Amniotic stem cell (primary cell): ENCODE measurements at places on chromosomes 6 and 20.

DNA sequence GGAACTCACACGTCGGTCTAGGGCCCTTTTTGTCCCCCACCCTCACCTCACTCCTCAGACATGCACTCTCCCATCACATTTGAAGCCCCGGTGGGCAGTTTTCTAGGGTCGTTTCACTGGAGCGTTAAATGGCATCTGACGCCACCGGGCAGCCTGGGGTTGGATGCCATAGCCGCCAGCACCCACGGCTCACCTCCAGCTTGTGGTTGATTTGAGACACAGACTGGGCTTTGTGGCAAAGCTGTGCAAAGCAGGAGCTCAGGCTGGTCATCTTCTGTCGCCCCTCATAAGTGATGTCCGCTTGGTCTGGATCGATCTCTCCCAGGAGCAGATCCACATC, 530 bp downstream of the GOPC start:
- no peak for DNase-seq

DNA sequence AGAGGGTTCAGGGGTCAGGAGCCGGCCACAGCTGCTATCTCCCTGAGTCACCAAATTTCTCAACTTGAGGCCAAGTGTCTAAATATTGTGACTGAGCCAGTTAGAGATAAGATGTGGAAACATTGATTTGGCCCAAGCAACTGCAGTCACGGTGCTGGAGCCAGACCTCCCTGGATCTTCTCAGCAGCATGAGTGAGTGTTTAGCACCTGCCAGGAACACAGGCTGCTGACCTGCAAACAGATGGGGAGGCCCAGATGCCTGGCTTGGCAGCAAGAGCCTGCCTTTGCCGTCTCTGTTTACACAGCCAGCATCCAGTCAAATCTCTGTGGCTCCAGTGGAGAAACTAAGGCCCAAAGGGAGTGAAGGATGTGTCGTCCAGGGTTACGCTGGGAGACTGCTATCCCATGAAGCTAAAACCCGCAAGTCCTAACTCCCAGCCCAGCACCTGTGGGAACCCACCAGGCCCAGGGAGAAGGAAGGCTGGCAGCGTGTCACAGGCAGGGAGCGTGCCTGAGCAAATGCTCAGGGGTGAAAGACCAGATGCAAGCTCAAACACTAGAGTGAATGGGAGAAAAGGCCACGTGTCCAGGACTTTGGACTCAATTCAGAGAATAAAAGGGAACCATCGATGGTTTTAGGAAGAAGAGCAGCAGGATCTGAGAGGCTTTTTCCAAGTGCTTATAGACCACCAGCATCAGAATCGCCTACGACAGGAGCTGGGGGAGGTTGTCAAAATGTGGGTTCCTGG, 15.9 kb upstream of the PTGIS start:
- DNase-seq, result peak; percentile 59

- DNase-seq, result no peak
Observed at GRCh38 chr6:163260911-163261310, 153.6 kb upstream of the QKI start.

DNA sequence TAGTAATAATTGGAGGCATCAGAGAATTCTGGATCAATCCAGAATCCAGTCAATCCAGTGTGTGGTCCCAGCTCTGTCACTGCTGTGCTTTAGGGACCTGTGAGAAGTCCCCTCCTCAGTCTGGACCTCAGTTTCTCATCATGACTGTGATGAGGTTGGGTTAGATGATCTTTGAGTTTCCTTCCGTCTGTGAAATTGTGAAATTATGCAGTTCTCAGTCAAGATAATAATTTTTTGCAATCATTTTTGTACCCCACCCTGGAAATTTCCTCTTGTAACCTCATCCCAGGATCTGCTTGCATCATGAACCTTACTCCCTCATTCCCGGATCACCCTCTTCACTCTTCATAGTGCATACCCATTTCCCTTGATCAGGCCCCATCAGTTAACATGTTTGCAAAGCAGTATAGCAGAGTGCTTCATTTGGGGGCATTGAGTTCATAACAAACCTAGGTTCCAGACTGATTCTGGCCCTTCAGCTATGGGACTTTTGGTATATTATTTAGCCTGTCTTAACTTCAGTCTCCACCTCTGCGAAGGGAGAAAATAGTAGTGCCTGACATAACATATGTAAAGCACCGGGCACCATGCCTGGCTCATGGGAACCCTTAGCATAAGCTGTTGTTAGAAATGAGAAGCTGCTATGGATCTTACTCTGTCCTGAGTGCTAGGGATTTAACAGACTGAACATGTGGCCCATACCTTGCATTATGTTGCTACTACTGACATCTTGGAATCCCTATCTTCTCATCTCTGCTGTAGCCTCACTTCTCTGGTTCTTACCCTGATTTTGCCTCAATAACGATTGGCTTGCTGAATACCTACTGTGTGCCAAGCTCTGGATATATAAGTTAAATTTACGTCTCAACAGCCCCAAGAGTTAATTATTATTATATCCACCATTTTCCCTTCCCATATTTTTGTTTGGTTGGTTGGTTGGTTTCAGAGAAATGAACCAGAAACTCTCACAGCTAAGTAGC, 1.3 kb downstream of the ZNF76 start:
- DNase-seq, result no peak
